Right ventricle myocardium superior (tissue), 1 donor: ENCODE measurements at places on chromosomes 1 and 21.

GRCh38 chr21:33432496-33432895 is 29.3 kb downstream of the IFNGR2 start:
- DNase-seq = no peak

- DNase-seq = no peak
These were observed 85.4 kb upstream of the OLIG2 start for GRCh38 chr21:32940079-32941014.

GRCh38 chr1:40479156-40479555 is 2.1 kb downstream of the ZFP69 start:
- DNase-seq = no peak

DNA sequence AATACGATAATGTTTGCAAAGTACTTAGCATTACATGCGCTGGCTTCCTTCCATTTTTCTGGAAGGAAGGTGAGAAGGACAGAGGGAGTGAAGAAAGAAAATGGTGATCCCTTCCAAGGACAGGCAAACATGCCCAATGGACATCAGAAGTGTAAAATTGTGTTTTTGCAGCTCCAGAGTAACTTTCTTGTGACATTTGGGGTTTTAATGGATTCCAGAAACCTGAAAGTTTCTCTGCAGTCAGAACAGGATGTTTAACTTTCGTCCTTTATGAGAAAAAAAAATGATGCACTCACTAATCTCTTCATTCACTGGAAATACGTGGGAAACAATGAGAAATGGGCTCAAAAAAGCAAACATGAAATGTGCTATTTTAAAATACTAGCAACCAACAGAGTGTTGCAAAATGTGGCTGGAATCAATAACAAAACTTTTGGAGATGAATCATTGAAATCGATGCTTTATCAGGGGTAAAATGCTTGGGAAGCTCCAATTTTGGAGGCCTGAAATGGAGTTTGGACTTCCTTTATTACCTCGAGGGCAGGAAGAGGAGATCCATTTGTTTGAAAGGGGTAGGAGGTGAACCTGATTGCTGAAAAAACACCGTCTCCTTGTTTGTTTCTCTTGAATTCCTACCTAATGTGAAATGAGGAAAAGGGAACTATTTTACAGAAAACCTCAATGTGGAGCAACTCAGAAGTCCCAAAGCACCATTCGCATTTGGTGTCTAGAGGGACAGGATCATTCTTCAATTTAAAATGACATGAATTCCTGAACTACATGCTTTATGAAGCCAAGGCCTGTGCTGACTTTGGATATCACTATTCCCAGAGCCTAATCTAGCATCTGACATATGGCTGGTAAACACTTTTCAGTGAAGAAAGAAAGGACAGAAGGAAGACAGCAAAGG is 129.5 kb downstream of the TRABD2B start:
- no peak for DNase-seq

DNA sequence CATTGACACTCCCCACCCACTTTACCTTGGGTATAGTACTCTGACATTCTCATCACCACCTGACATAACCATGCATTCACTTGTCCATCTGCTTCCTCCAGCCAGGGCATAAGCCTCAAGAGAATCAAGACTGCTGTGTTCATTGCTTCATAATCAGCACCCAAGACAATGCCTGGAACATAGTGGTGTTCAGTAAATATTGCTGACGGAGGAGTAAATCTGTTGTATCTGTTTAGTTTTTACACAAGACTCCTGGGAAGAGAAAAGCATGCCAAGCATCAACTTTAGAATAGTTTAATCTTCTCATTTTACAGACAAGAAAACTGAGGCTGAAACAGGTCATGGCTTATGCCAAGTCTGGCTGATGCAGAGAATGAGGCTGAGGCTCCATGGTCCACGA is 173.9 kb upstream of the DUSP10 start:
- no peak for DNase-seq

- DNase-seq = no peak
These were observed 5.0 kb upstream of the KRTAP12-1 start for GRCh38 chr21:44686843-44687561.
